ENCODE measurements at places on chromosomes 16 and 17.
A peak's percentile ranks its signal among the peaks of the same experiment; 100 is the strongest.

DNA sequence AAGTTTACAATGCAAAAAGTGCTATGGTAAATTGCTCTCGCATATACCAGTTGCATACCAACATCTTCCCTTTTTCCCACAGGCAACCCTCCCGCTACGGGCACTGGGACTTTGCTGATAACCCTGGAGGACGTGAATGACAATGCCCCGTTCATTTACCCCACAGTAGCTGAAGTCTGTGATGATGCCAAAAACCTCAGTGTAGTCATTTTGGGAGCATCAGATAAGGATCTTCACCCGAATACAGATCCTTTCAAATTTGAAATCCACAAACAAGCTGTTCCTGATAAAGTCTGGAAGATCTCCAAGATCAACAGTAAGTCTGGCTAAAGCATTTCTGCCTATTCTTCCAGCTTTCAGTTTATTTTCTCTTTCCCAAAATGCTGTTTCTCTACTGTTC, 27.9 kb upstream of the HSBP1 start:
- DNase-seq: peak; percentile 74

DNA sequence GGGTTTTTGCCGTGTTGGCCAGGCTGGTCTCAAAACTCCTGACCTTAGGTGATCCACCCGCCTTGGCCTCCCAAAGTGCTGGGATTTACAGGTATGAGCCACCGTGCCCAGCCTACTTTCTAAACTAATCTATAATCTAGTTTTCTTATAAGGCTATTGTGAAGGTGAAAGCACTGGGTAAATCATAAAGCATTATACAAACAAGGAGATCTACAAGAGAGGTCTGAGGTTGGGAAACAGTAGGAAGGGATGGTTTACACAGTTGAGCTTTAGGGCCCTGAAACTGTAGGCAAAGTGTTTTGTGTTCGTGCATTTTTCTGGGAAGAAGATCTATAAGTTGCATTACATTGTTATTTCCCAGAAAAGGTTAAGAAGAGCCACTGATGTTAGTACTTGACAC, 84.9 kb upstream of the MED13 start:
- DNase-seq: no peak

- DNase-seq: no peak
Measured at GRCh38 chr17:28906706-28907438, 4.0 kb upstream of the DHRS13 start.

DNA sequence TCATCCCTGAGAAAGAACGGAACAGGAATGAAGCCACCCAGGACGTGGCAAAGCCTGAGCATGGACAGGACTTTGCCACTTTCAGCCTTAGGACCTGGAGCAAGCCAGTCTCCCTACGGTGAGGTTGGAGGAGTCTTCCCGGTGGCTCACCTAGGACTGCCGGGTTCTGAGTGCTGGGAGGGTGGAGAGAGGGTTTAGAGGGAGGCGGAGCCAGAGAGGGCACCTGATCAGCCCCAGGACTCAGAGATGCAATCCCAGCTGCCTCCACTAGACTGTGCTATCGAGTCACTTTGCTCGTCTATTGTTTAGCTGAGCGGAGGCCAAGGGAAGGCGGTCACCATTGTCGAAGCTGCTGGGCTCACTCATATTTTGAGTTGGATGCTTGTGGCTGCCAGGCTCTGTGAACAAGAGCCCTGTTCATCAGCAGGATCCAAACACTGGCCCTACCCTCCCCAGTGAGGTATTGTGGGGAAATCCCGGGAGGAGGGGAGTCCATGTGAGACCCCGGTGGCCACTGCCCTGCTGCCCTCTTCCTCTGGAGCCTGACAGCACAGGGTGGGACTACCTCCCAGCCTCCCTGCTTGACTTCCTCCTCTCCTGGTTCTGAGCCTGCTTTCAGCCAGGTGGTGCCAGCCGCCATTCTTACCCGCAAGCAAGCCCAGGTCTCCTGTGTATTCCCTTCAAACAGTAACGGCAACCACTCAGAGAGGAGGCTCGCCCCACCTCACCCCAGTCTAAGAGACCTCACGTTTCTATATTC, 7.0 kb downstream of the KRT14 start:
- DNase-seq: peak; percentile 54

DNA sequence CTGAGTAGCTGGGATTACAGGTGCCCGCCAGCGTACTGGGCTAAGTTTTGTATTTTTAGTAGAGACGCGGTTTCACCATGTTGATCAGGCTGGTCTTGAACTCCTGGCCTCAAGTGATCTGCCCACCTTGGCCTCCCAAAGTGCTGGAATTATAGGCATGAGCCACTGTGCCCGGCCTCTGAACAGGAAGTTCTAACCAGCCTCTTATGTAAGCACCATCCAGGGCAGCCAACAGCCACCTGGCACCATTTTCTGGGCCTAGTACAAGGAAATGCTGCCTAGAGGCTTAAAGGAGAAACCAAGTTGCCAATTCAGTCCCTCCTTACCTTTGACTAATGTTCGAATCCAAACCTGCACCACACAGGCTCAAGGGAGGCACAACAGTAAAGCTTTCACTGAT, 8.5 kb upstream of the SLC39A11 start:
- no peak for DNase-seq

DNA sequence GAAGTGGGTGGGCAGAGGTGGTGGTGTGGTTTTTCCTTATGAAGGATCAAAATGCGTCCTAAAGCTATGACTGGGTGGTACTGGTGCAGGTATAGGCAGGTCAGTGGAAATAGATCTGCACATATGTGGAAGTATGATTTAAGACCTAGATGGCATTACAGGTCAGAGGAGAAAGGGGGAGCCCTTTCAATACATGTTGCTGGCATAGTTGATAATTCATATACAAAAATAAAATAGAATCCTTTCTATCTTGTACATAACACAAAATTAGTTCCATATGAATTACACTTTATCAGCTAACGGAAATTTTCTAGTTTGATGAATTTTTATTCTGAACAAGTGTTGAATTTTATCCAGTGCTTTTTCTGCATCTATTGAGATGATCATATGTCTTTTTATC, 20.8 kb upstream of the PIK3R5 start:
- DNase-seq: no peak

DNA sequence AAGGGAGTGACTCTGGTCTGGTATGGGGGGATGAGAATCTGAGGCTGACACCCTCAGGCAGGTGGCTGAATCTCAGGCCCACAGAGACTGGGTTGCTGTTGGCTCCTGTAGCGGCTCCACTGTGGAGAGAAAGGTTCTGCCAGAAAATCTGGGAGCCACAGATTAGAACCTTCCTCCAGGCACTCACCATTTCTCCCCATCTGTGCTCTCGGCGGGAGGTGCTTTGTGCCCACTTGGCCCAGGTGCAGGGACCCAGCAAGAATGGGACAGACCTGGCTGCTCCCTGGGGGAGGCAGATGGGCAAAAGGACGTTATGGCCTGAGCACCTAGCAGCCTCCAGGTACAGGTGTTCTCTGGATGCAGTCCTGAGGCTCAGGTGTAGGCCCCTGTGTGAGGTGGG, 20.1 kb downstream of the RAB11FIP3 start:
- no peak for DNase-seq

GRCh38 chr17:59754552-59754951, 47.1 kb downstream of the VMP1 start:
- peak; percentile 80 for DNase-seq

GRCh38 chr17:28258347-28258887, 60.6 kb upstream of the TMEM97 start:
- DNase-seq: no peak

- DNase-seq: no peak
Measured at GRCh38 chr16:86953631-86954391, 363.4 kb downstream of the C16orf95 start.

- no peak for DNase-seq
Measured at GRCh38 chr17:83129676-83130075, 50.3 kb downstream of the METRNL start.

GRCh38 chr16:69921127-69921526, 30.0 kb upstream of the CLEC18A start:
- DNase-seq: no peak

- no peak for DNase-seq
Measured at GRCh38 chr17:27520491-27521185, 64.4 kb downstream of the KSR1 start.

DNA sequence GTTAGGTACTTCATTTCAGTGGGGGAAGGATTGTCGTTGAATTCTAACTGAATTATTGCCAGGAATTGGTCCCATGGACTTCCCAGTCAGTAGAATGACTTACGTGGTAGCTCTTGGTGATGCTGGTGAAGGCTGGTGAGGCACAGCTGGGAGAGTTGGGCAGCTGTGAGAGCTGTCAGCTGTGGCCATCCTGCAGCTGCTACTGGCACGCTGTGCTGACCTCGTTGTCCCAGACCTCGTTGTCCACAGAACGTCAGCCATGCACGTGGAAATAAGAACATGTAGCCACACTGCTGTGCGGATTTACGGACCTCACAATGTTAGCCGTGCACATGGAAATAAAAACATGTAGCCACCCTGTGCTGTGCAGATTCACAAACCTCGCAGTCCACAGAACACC, 102.3 kb downstream of the NPIPB11 start:
- DNase-seq: no peak

- peak; percentile 34 for DNase-seq
Measured at GRCh38 chr17:66737524-66737923, 97.4 kb upstream of the CACNG5 start.

GRCh38 chr17:55794725-55795482, 44.1 kb downstream of the PCTP start:
- DNase-seq: no peak

DNA sequence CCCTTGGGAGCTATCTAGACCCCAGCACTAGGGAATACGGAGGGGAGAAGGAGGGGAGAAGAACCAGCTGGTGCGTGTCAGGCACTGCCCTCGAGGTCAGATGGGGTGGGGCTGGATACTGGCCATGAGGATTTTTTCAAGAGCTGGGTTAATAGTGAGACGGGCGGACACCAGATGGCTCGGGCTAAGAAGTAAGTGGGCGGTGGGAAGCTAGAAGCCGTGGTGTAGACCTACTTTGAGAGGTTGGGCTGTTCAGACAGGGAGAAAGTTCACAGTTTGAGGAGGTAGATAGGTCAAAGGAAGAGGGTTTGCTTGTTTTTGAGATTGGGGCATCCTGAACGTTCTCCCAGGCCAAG, 303.8 kb downstream of the SEC14L1 start:
- DNase-seq: no peak

- DNase-seq: no peak
Measured at GRCh38 chr17:83113792-83114191, 34.4 kb downstream of the METRNL start.

GRCh38 chr17:77425791-77426641, 285.2 kb downstream of the SEC14L1 start:
- DNase-seq: no peak

DNA sequence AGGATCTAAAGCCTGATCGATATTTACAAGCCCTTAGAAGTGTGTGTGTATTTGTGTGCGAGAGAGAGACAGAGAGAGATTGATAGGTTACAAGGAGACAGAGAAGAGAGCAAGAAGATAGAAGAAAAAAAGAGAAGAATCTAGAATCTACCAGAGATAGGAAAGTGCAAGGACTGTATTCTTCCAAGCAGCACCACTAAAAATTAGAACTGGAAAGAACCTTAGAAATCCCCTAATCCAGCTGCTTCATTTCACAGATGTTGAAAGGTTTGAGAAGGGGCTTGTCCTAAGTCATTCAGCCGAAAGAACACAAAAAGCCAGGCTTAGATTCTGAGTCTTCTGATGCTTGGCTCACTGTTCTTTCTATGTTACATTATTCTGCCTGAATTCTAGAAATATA, 92.2 kb downstream of the HS3ST3A1 start:
- DNase-seq: no peak

GRCh38 chr17:57490111-57490845, 234.0 kb downstream of the MSI2 start:
- DNase-seq: no peak

- DNase-seq: no peak
Measured at GRCh38 chr16:54588026-54588425, 301.4 kb upstream of the IRX3 start.

DNA sequence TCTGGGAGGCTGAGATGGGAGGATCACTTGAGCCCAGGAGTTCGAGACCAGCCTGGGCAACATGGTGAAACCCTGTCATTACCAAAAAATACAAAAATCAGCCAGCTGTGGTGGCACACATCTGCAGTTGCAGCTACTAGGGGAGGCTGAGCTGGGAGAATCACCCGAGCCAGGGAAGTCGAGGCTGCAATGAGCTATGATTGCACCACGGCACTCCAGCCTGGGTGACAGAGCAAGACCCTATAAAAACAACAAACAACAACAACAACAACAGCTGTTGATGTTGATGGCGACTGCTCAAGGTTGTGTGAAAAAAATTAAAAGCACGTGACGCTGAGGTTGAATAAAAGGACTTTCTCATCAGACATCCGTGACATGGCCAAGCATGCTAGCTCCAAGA, 40.8 kb upstream of the CIBAR2 start:
- no peak for DNase-seq

DNA sequence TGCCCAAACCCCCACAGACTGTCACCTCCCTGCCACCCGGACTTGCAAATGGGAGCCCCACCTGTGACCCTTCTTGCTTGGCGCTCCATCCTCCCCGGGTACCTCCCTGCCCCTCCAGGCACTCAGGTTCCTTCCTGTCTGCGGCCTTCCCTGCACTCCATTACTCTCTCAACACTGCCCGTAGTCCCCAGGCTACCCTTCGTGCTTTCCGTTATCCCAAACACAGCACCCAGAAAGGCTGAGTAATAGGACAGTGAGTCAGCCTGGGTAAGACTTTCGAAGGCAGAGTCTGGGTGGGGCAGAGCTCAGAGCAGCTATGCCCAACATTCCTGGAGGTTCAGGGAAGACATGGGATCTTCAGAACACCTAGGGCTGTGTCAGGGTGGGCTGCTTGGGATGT, 16.6 kb upstream of the C16orf74 start:
- DNase-seq: peak; percentile 85

GRCh38 chr17:78678222-78678557, 101.0 kb upstream of the DNAH17 start:
- no peak for DNase-seq

DNA sequence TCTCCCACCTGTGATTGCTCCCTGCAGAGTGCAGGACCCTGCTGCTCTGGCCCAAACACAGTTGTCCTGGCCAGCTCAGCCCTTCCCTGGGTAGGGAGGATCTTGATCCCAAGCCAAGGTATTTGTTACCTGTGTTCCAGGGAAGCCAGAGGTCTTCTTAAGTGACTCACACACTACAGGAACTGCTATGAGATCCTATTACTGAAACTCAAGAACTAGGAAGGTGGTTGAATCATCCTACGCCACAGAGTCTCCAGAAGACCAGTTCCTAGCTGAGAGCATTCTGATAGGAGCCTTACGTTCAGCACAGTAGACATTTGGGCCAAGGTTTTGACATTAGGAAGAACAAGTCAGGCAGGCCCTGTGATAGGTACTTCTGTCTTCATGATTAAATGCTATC, 12.0 kb downstream of the CHST6 start:
- no peak for DNase-seq

Data from adipocyte (in vitro differentiated cells).